ENCODE measurements at places on chromosomes 3 and 15.

- DNase-seq, result no peak
Observed at GRCh38 chr15:75033809-75034208, 10.4 kb downstream of the PPCDC start.

DNA sequence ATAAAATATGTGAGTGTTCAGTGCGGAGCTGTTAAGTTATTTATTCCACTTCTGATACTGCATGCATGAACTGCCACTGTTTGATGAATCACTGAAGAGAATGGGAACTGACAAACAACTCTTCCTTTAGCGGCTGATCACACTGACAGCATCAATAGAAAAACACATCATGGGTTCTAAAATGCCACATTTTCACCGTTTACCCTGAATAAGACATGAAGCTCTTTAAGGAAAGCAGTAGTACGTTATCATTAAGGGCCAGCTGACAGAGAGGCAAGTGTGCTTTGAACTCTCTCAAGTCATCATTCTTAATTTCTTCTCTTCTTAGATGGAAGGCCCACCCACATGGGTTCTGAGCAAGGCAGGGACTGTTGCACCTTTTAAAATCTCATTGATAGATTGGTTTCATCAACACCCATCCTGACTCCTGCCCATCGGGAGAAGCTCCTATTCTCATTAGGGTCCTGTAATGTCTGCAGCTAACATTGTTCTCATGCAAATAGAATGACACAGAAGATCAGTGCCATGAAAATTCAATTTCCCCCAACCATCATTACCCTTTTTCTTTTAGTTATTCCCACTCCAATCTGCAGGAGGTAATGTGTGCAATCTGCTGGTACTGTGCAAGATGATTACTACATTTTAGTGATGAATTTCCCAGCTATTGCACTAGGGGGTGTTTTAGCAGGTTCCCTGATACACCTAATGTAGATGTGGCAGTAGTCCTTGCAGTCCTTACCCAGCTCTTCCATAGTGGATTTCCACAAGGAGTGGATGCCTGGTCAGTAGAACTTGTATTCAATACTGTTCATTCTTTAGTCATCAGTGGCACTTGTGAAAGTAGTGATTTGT is 119.1 kb downstream of the ROBO2 start:
- DNase-seq, result no peak

GRCh38 chr15:58334803-58335202 is 97.0 kb upstream of the LIPC start:
- no peak for DNase-seq

- no peak for DNase-seq
Observed at GRCh38 chr3:114320246-114320645, 26.4 kb downstream of the TIGIT start.

DNA sequence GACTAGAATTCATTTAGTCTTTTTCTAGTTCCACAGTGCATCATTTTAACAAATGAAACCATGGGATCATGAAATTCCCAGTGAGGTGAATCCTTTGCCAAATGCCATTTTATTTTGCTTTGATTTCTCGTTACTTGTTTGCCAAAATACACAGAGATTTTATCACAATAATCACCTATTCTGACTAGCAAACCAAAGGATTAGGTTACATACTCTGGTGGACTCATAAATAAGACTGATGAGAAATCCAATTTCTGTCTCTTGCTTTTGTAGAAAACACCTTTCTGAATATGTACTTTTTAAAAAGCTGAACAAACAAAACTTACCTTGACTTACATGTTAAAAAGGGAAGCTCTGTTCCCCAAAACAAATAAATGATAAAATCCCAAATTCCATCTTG is 12.2 kb downstream of the ERC2 start:
- no peak for DNase-seq

DNA sequence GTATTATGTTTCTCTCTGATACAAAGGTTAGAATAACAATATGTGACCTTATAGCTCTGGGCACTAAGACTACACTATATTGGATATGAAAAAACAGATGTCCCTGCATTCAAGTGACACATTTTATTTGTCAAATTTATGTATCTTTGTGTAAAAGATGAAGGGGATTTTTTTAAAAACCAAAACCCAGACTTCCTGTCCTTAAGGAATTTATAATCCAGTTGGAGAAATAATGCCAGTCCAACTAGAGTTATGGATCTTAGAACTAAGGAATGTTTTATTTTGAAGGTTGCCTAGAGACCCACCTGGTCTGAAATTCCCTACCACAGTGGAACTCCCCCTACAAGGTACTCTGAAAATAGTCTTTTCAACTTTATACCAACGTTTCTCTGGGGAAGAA is 33.3 kb upstream of the PIK3CB start:
- no peak for DNase-seq

DNA sequence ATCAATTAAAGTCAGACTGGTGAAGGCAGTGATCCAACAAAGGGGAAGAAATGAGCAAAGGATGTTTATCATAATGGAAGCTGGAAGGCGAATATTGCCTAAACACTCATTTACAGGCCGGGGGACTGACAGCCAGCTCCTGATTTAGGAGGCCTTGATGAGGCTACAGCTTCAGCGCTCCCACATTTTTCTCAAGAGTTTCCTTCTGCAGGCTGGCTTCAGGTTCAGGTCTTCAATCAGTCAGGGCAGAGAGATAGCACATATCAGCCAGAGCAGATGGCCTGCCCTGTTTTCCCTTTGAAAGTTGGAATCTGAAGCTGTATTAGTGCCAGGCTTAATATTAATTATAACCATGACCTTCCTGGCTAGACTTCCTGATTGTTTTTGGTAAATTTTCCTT is 218.9 kb downstream of the SV2B start:
- no peak for DNase-seq

DNA sequence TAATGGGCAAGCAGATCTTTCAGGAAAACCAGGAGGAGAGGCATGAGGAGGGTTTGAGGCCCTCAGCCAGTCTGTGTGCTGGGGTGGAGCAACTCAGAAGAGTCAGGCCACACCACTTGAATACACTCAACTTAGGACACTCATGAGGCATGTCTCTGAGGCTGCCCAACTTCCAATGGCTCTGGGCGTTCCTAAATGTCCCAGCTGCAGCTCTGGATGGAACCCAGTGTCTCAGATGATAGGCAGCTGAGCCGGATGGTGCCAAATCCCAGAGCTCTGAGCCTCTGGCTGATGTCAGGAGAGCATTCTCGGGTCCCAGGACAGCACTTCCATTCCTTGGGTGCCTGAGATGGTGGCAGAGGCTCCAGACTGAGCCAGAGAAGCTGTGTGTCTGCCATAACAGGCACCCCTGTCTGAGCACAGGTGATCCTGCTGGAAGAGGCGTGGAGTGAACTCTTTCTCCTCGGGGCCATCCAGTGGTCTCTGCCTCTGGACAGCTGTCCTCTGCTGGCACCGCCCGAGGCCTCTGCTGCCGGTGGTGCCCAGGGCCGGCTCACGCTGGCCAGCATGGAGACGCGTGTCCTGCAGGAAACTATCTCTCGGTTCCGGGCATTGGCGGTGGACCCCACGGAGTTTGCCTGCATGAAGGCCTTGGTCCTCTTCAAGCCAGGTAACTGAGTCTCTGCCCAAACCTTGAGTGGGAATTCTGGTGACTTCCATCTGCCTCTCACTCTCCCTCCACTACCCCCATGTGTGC is 2.8 kb downstream of the NR2E3 start:
- DNase-seq, result no peak

Data from stimulated activated CD4-positive, alpha-beta T cell treated with anti-CD3 and anti-CD28 coated beads, Interleukin-12 subunit alpha, Interleukin-12 subunit beta, amount 100 ng/mL, for 24 hours (primary cell).